Progenitor cell of endocrine pancreas (in vitro differentiated cells): ENCODE measurements at places on chromosomes 5 and 9. TPM values are rescaled to one million over a fixed set of nuclear protein-coding genes. Genes with fewer than 3 reads are reported as not detected.

GRCh38 chr5:103389357-103389756 is 130.8 kb downstream of the MACIR start:
- H3K27me3 ChIP-seq, result no peaks in the 10 kb centered on the region
- peaks cover 12% of the 10 kb centered on the region for H3K4me1 ChIP-seq
- no peak overlapping the region for H3K4me3 ChIP-seq
- H3K36me3 ChIP-seq, result no peaks in the 10 kb centered on the region

DNA sequence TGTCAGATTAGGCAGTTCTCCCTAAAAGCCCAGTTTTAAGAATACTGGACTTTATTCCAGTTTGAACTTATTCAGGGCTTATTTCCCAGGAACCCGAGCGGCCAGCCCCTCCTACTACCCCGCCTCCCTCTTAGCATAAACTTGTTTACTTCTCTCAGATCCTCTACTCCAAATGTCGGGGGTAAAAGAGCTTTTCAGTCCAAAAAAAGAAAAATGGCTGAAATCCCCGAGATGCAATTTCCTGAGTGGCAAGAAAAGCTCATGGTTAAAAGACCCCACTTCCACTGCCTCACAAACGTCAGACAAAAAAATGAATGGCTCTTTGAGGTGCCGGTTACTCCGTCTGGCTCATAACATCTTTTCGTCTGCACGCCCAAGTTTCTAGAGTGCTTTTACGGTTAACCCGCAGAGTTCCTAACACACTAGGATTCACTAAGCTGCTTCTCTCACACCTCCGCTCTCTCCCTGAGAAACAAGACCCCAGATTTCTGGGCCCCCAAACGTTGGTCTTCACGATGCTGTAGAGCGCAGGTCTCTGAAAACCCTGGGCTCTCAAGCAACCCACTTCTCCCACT is 402 bp downstream of the BRD8 start:
- no peak overlapping the region for H3K27ac ChIP-seq
- peaks cover 11% of the 10 kb centered on the region for H3K36me3 ChIP-seq
- H3K27me3 ChIP-seq, result no peaks in the 10 kb centered on the region
- no peak overlapping the region for H3K4me3 ChIP-seq

DNA sequence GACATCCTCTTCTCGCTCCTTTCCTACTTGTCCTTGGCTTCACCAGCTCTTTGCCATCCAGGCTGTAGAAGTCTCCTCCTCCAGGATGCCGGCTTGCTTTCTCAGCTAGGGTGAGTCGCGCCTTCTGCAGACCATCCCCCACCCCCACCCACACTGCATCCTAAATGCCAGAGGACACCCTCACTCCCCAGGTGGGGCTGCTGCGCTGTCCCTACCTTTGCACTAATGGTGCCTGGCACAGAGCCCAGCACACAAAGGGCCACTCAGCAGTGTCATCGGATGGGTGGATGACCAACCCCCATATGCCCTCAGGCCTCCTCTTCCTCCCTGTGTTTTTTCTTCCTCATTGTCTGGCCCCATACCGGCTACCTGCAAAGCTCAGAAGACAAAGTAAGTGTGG is 14.8 kb downstream of the IL9 start:
- H3K4me1 ChIP-seq, result peaks cover 5% of the 10 kb centered on the region
- H3K27ac ChIP-seq, result no peak overlapping the region
- no peak for DNase-seq
- no peak overlapping the region for H3K4me3 ChIP-seq
- H3K36me3 ChIP-seq, result no peaks in the 10 kb centered on the region

DNA sequence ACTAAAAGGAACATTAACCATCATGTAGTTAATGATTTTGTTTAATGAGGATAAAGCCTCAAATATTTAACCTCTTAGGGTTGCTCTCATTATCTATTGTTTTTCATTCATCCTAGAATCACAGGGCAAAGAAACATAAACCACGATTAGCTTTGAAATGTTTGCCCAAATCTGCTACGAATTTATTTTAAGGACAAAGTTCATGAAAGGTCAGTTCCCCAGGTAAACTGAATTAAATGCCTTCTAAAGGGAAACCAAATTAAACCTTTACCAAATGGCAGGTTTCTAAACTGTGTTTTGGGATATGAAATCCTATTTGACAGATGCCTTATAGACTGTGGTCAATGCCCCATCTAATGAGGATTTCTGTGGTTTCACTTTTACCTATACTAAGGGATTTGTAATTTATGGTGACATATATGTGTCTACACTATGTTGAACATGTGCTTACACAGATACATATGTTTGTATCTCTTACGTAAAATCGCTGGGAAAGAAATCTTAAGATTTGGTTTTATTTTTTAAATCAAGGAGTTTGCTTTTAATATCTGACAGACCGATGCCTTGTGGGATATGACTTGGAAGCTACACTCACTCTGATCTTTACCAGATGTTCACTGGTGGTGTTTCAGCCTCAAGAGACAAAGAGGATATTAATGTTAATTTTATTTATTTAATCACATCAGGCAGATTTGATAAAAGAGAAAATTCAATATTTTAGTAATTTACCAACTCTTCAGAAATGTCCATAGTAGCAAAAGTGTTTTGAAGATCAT is 188.4 kb downstream of the GLIS3 start:
- no peak overlapping the region for H3K4me3 ChIP-seq
- peak overlapping the region; percentile 70 for H3K27ac ChIP-seq
- H3K27me3 ChIP-seq, result no peaks in the 10 kb centered on the region

GRCh38 chr5:74085782-74086181 is 459.8 kb downstream of the ARHGEF28 start:
- H3K27ac ChIP-seq, result peak overlapping the region; percentile 32
- DNase-seq, result no peak
- peaks cover 3% of the 10 kb centered on the region for H3K4me1 ChIP-seq
- H3K27me3 ChIP-seq, result peaks cover 17% of the 10 kb centered on the region
- no peak overlapping the region for H3K4me3 ChIP-seq
- H3K36me3 ChIP-seq, result no peaks in the 10 kb centered on the region

GRCh38 chr5:158765407-158765806 is 334.3 kb downstream of the EBF1 start:
- H3K27me3 ChIP-seq, result peaks cover 4% of the 10 kb centered on the region
- no peak overlapping the region for H3K27ac ChIP-seq
- peaks cover 16% of the 10 kb centered on the region for H3K4me1 ChIP-seq
- no peak overlapping the region for H3K4me3 ChIP-seq
- DNase-seq, result no peak
- H3K36me3 ChIP-seq, result no peaks in the 10 kb centered on the region

DNA sequence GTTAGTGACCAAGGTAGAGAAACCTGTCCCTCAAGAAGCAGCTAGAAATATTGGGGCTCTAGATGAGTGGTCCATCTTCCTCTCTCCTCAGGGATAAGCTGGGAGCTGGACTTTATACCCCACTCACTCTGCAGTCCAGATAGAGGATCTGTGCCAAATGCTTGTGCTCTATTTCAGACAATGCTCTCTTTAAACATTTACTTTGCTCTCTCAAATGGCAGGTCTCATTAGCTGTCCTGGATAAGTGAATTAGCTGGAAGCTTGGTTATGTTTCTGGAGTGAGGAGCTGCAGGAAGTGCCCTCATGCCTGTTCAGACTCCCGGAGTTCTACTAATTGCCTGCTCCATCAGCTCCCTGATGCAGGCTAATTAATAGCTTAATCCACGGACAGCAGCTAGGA is 151.1 kb upstream of the CCDC152 start:
- peaks cover 3% of the 10 kb centered on the region for H3K36me3 ChIP-seq
- H3K4me3 ChIP-seq, result no peak overlapping the region
- H3K27ac ChIP-seq, result no peak overlapping the region
- H3K27me3 ChIP-seq, result no peaks in the 10 kb centered on the region
- no peak for DNase-seq
- H3K4me1 ChIP-seq, result peaks cover 16% of the 10 kb centered on the region

DNA sequence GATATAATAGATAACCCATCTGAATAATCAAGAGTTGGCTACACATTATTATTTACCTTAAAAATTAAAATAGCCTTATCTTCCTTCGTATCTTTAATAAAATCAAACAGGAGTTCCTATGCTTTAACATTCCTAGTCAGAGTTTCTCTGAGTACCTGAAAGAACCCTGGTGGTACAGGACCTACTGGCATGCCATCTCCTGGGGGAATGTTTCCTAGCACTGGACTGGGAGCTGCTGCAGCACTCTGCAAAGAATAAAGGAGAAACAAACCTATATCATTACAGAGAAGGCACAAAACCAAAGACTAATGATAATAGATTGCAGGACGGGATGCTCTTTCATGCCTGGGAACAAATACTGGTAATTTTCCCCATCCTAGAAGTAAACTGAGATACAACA is 119.5 kb upstream of the ACOT12 start:
- DNase-seq, result no peak
- H3K36me3 ChIP-seq, result peaks cover 2% of the 10 kb centered on the region
- no peak overlapping the region for H3K27ac ChIP-seq

DNA sequence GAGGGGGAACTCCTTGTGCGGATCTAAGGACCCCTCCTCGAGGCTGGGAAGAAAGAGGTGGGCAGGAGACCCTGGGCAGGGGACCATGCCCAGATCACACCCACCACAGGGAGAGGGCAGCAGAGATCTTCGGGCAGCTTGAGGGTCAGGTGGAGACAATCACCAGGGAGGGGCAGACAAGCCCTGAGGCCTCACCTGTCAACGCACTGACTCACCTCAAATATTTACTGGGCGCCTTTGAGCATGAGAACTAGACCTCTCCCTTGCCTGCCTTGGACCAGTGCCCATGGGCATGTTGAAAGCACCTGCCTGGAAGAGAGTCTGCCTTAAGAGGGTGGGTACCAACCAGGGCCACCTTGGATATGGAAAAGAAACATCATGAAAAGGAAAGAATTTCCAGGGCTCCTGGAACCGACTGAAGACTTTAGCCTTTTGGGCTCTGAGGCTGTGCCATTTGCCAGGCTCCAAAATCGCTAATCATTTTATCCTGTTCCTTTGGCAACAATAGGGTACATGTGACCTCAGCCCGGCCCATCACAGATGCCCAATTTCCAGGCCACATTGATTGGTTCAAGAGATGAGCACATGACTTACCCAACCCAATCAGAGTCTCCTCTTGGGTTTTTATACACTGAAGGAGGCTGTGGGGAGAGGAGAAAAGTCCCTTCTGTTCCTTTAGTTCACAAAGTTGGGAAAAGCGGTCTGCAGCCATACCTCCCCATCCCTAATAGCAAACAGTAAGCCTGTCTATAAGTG is 10.4 kb upstream of the SPINK4 start:
- peaks cover 3% of the 10 kb centered on the region for H3K4me1 ChIP-seq
- H3K27ac ChIP-seq, result no peak overlapping the region
- H3K4me3 ChIP-seq, result no peak overlapping the region

DNA sequence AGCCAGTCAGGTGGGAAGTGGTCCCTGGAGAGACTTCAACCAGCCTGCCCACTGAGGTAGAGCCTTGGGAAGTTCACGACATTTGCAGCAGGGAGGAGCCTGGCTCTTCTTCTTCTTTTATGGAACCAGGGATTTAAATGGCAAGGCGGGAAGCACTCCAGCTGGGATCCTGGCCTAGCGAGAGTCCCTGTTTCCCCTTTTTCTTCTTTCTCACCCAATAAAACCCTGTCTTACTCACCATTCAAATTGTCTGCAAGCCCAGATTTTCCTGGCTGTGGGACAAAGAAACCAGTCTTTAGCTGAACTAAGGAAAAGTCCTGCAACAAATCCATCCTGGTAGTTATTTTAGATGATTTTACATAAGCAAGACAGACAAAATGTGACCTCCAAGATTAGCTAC is 503.7 kb downstream of the CDH10 start:
- H3K36me3 ChIP-seq, result no peaks in the 10 kb centered on the region
- H3K27me3 ChIP-seq, result no peaks in the 10 kb centered on the region
- no peak overlapping the region for H3K27ac ChIP-seq
- no peaks in the 10 kb centered on the region for H3K4me1 ChIP-seq

- H3K4me3 ChIP-seq, result peak overlapping the region; percentile 75
- no peaks in the 10 kb centered on the region for H3K36me3 ChIP-seq
- H3K27ac ChIP-seq, result peak overlapping the region; percentile 78
- H3K4me1 ChIP-seq, result peaks cover 13% of the 10 kb centered on the region
- peaks cover 4% of the 10 kb centered on the region for H3K27me3 ChIP-seq
These were observed 35.9 kb upstream of the HSPA9 start for GRCh38 chr5:138610918-138611677.

GRCh38 chr5:93790401-93790800 is 49.0 kb upstream of the POU5F2 start:
- H3K4me1 ChIP-seq, result peaks cover 27% of the 10 kb centered on the region
- DNase-seq, result no peak
- no peak overlapping the region for H3K4me3 ChIP-seq

DNA sequence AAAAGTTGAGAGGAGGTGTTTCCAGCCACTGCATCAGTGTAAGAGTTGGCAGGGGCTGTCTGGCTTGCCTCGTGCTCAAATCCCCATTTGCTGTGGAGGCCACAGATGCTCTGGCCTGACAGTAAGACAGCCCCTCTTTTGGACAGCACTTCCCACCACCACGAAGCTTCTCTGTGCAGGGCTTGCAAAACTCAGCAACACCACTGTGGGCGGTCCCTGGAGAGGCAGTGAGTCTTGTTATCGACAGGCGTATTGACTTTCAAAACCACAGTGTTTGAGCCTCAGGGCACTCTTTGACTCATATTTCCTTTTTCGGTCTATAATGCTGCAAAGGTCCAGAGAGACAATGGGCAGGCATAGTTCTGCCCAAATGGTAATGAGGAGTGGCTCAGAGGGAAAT is 539.5 kb downstream of the EBF1 start:
- no peaks in the 10 kb centered on the region for H3K36me3 ChIP-seq
- peak overlapping the region; percentile 12 for H3K27ac ChIP-seq
- no peak for DNase-seq
- peaks cover 7% of the 10 kb centered on the region for H3K27me3 ChIP-seq

The IL33 gene
- total RNA-seq, result 0.13 TPM in 1 of 2 replicates, not detected in the other

The SNX30 gene
- total RNA-seq, result 12.9 and 13.4 TPM in 2 replicates
